ENCODE measurements at places on chromosomes 6 and 20.
A peak's percentile ranks its signal among the peaks of the same experiment; 100 is the strongest.

DNA sequence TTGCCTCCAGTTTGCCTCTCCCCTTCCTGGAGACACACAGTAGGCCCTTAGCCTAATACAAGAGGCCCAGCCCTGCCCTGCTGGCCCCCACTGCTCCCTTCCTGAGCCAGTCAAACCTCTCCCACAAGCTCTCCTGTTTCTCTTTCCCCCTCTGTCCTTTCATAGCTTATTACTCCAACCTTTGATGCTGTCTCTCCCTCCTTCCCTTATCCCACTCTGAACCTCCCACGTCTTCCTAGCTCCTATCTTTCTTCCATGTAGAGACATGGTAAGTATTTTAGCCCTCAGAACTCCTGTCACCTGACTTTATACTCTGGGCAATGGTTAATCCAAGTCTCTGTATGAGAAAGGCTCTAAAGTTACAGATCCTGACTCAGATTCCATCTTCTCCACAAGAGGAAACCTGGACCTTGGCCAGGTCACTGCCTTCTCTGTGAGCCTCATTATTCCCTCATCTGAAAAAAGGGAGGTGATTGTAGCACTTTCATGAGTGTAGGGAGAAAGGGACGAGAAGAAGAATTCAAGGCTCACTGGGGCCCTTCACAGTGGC, 6.7 kb downstream of the TGIF2 start:
- peak; percentile 19 for DNase-seq

DNA sequence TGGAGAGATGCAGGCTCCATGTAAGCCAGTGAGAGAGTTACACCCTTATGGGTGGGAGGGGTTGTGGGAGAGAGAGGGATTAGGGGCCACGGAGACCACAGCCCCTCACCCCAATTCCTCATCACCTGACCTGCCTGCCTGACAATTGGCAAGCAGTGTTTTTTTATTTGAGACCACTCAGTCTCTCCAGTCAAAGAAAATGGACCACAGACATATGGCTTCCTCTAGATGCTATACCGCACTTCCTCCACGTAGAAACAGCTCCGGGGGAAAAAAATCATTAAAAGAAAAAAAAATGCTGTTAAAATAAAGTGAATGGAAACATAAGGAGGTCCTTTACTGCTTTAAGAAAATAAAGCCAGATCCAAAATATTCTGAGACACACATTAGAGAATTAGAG, 152.7 kb downstream of the MYLK4 start:
- DNase-seq, result no peak

- DNase-seq, result no peak
Observed at GRCh38 chr20:4763723-4764510, 42.2 kb downstream of the PRND start.

GRCh38 chr20:49786668-49787370, 25.8 kb upstream of the SLC9A8 start:
- DNase-seq, result peak; percentile 23

DNA sequence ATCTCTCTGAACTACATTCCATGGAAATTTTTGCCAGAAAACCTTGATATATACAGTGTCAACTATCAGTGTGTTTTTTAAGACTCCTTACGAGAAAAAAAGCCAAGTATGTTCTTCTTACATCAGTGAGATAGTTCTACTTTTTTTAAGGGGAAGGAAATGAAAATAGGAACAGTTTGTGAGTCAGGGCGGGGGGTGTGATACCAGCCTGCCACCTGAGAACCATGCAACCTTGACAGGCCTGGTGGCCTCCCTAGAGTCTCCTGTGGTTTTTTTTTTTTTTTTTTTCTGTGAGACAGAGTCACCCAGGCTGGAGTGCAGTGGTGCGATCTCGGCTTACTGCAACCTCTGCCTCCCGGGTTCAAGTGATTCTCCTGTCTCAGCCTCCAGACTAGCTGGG, 96.3 kb upstream of the GCM1 start:
- no peak for DNase-seq

DNA sequence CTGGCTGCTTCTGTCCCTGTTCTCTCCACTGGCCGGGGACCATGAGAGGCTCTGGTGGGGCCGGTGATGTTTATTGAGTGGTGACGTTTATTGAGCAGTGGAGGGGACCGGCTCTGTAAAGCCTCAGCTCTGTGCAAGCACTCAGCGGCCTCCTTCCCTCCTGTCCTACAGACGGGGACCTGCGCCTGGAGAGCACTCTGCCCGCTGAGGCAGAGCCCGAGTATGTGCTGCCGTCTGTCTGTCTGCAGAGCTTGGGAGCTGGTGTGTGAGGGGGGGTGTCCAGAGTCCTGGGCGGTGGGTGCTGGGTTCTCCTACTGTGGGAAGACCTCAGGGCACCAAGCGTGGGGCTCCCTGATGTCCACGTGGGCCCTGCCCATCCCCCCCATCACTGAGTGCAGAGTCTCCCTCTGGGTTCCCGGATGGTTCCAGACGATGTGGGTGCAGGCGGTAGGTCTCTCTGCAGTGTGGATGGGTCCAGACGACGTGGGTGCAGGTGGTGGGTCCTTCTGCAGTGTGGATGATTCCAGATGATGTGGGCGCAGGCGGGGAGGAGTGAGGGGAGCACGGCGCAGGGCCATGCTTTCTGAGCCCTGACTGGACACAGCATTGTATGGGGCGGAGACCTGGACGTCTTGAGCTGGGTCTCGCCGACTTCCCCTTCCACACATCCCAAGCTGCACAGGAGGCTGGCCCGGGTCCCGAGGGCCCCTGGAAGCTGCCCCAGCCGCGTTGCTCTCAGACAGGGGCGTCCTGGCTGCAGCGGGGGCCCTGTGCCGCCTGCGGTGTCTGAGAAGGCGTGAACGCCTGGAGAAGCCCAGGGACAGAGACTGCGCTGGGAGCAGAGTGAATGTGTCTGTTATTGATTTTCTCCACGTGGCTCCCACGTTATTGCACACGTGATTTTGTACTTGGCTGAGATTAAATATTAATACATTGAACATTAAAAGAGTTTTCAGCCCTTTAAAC, 14.9 kb upstream of the BHLHE23 start:
- DNase-seq, result no peak

DNA sequence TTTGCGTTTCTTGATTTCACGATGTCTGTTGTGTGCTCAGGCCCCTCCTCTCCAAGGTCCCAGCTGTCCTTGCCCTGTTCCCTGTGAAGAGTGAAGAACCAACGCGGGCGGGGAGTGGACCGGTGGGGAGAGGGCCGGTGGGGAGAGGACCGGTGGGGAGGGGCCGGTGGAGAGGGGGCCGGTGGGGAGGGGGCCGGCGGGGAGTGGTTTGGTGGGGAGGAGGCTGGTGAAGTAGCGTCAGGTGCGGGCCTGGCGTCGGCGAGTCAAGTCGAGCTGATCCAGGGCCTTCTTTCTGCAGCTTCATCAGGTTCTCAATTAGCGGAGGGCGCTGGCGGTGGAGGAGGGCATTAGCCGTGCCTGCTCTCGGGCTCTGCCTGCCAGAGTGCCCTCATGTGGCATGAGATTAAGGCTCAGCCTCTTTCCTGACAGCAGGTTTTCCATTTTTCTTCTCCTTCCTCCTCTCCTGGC, 21.2 kb upstream of the BHLHE23 start:
- DNase-seq, result no peak

- peak; percentile 81 for DNase-seq
Observed at GRCh38 chr6:35663447-35664235, 25.1 kb downstream of the FKBP5 start.

DNA sequence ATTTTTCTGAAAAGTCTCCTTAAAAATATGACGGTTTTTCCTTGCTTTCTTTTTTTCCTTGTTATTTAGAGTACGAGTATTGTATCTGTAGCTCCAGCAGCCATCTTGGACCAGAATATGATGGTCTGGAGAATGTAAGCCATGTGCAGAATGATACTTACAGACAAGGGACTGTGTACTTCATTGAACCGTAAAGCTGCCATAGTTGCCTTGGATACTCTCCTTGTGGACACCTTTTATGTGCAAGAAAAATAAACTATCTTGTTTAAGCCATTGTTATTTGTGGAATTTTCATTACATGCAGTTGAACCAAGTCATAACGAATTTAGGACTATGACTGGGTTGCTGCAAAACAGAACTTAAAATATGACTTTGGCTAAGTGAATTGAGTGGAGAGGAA, 485.8 kb upstream of the CITED2 start:
- DNase-seq, result no peak

GRCh38 chr6:159931846-159932245, 37.0 kb upstream of the IGF2R start:
- DNase-seq, result no peak

GRCh38 chr6:140070846-140071473, 696.5 kb upstream of the CITED2 start:
- DNase-seq, result peak; percentile 96

DNA sequence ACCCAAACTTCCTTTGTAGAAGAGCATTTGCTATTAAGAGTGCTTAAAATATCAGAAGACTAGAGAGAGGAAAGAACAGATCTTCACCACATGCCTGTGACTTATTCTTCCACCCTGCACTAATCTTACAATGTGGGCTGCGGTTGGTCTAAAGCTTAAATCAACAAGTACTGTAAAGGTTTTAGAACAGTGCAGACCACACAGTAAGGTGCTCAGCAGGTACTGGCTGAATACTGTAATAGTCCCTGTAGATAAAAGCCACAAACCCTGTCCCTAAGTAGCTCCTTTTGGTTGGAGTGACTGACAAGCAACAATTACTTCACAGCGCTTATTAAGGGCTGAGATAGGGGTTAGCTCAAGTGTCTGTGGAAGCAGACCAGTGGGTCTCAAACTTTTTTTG, 972 bp upstream of the PHF3 start:
- no peak for DNase-seq

- no peak for DNase-seq
Observed at GRCh38 chr6:151402228-151402627, 10.9 kb upstream of the ZBTB2 start.

- DNase-seq, result peak; percentile 50
Observed at GRCh38 chr20:41293269-41294037, 24.1 kb downstream of the ZHX3 start.

DNA sequence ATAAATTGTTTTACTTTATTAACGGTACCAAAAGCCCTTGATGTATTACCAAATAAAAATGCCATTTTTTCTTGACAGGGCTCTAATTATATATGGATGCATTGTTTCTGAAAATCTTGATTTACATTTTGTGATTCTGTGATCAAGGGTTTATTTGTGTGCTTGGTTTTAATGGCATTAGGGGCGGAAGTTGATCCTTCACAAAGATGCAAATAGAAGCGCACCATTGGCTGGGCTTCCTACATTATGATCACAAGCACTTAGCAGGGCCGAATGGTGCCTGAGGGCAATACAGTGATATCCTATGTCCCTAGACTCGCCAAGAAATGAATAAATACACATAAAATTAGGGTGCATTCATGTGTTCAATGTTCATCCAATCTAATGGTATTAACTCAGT, 172.9 kb upstream of the UST start:
- DNase-seq, result no peak

GRCh38 chr6:30163918-30164654, 740 bp downstream of the TRIM15 start:
- no peak for DNase-seq

GRCh38 chr6:123323452-123324329, 313.1 kb downstream of the TRDN start:
- DNase-seq, result peak; percentile 7

- DNase-seq, result no peak
Observed at GRCh38 chr20:61968036-61968810, 97.5 kb downstream of the TAF4 start.

DNA sequence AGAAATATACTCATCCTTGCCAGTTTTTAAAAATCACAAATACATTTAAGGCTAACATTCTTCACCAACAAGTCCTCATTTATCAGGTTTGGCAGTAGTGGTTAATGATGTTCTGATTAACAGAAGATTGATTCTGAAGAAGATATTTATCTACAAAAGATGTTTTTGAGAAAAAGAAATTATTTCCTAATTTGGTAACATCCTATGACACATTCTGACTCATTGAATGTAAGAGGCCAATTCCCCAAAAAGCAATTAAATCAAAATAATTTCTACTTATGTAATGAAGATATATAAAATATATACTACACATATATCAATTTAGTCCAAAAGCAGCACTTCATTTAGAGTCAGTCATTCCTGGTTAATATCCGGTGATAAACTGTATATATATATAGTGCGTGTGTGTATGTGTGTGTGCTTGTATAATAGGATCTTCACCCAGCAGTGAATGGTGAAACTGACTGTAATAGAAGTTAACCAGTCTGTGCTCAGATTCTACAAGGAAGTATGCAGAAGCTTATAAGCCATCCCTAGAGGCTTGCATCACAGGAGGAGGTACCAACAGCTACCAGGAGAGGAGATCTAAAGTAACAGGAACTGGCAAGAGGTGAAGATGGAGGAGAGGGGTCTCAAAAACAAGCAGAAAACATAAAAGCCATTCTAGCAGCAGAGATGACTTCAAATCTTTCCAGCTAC, 82.9 kb upstream of the MARCKS start:
- DNase-seq, result peak; percentile 87

- DNase-seq, result no peak
Observed at GRCh38 chr20:870758-871157, 37.2 kb downstream of the FAM110A start.
